Activated naive CD8-positive, alpha-beta T cell treated with anti-CD3 and anti-CD28 coated beads, Interleukin-2, amount 50 U/mL, for 24 hours (primary cell): ENCODE measurements at places on chromosomes 2 and 18.
A peak's percentile ranks its signal among the peaks of the same experiment; 100 is the strongest.

GRCh38 chr18:70370762-70371733 is 82.2 kb downstream of the SOCS6 start:
- no peak for DNase-seq

- no peak for DNase-seq
Measured at GRCh38 chr2:40102447-40102846, 323.4 kb upstream of the THUMPD2 start.

DNA sequence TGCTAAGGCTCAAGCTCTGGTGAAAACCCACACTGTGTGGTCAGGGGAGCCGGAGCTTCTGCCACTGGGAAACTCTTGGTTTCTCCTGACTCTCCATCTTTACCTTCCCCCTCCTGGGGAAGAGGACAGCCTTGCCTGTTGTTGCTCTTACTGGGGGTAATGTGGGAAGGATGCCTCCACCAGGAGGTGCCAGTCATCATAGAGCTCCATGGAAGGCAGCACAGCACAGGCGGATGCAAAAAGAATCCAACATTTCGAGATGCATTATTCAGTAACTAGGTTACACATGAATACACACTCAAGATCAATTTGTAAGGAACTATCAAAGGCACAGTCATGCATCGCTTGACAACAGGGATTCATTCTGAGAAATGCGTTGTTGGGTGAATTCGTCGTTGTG is 322.6 kb downstream of the AFF3 start:
- no peak for DNase-seq

- DNase-seq, result no peak
Measured at GRCh38 chr2:189177251-189177840, 2.2 kb downstream of the COL5A2 start.

DNA sequence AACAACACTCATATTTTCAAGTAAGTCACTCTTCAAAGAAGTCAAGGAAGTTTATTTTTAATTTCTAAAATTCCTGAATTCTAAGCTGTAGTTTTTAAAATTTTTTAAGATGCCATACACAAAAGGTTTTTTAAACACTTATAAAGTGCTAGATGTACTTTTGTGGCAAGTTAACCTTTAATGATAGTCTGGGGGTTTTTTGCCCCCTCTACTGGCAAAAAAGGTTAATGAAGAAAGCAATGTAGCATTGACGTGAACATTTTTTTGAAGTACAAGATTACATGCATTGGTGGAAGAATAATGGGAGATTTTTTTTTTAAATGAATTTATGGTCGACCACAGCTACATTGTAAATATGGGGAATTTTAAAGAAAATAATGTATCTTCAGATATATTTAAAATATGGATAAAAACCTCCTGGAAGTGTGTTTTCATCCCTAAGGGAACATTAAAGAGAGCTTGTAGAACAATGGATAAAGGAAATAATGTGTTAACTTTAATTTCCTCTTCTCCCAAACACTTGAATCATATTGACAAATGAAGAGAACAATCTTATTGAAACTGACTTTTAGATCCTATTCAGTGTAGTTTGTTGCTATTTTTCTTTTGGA is 12.6 kb downstream of the ITPRID2 start:
- no peak for DNase-seq

GRCh38 chr2:180670302-180671003 is 310.0 kb upstream of the UBE2E3 start:
- no peak for DNase-seq

GRCh38 chr2:152359573-152360363 is 24.8 kb downstream of the FMNL2 start:
- DNase-seq, result no peak

- DNase-seq, result no peak
Measured at GRCh38 chr2:199364153-199364552, 93.6 kb downstream of the SATB2 start.

- DNase-seq, result no peak
Measured at GRCh38 chr2:2649109-2650072, 318.3 kb upstream of the MYT1L start.

DNA sequence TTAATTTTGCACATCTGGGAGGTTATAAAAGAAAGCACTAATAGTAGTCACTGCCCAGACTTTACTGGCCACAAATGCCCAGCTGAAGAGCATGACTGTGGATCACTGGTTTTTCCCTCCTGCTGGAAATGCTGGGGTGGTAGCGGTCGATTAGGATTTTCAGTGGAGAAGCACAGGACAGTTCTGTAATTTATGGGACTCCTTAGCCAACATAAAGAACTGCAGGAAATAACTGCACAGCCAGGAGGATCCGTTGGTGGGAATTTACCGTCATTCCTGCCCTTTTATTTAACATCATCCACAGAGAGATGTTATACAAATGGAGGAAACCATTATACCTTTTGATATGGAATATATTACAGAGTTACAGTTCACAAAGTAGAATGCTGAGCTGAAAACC is 61.5 kb downstream of the TNFRSF11A start:
- DNase-seq, result no peak

DNA sequence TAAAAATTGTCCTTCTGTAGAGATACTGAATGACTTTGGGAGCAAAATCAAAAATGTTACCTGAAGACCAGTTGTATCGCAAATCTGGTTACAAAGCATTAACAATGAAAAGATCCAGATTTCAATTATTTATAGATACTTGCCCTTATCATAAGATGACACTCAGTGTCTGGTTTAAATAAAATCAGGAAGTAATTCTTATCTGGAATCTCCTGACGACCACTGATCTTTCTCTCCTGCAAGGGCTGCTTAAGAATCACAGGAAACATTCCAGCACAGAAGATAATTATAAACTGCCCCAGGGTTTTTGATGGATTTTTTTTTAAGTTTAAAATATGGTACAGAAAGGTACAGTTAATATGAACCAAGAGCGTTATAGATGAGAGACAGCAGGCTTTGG is 205.7 kb downstream of the ALK start:
- DNase-seq, result no peak

DNA sequence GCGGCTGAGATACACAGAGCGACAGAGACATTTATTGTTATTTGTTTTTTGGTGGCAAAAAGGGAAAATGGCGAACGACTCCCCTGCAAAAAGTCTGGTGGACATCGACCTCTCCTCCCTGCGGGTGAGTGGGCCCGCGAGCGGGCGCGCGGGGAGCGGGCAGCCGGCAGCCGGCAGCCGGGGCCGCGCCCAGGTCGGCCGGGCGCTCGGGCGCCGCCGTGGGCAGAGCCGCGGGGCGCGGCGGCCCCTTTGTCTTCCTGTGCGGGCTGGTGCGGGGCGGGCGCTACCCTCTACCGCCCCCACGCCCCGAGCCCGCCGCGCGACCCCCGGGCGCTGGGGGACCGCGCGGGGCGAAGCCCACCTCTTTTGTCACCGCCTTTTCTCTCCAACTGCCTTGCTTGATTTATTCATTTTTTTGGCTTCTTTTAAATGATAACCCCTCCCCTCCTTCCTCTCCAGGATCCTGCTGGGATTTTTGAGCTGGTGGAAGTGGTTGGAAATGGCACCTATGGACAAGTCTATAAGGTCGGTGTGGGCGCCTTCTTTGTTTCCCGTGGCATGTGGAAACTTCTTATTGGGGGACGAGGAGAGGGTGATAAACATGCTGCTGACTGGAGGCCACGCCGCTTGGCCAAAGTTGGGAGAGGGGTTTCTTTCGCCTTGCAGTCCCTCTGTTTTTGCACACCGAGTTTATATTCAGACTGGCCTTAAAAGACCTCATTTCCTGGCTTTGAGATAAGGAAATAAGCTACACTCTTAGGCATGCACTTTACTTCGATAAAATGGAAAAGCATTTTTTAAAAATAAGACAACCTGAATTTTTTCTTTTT is 722 bp downstream of the MAP4K4 start:
- no peak for DNase-seq

DNA sequence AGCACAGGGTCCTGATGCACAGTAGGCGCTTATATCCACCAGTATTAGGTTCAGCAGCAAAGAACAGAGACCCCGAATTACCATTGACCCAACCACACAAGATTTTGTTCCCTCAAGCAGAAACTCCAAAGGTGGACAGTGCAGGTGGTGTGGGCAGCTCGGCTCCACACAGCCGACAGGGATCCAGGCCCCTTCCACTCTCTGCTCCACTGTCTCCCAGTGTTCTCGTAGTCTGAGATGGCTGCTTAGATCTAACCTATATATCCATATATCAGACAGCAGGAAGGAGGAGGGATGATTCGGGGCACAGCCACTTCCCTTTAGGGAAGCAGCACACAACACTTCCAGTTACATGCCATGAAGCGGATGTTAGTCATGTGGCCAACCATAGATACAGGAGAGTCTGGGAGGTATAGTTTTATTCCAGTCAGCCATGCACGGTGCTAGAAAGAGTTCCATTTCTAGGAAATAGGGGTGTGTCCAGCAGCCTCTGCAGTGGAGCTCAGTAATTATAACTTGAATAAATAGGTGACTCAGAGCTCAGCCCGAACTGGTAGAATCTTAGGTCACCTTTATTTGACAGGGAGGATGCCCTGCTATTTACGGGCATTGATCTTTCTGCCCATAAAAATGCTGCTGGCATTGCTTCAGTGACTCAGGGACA is 158.9 kb downstream of the TWIST2 start:
- DNase-seq, result no peak

DNA sequence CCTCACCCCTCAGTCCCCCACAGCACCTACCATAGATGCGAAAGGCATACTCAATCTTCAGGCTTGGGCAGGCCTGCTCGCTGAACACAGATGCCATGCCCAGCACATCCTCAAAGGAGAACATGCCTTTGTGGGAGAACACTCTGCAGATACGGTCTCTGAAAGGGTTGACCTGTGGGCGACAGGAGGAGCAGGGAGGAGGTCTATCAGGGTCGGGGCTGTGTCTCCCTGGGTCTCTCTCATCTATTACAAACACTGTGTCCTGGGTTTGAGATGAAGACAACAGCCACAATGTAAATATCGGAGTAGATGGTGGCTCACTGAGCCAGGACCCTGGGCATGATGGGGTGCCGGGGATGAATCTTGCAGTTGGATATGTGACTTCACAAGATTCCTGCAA is 46.0 kb downstream of the CIB4 start:
- DNase-seq, result no peak

DNA sequence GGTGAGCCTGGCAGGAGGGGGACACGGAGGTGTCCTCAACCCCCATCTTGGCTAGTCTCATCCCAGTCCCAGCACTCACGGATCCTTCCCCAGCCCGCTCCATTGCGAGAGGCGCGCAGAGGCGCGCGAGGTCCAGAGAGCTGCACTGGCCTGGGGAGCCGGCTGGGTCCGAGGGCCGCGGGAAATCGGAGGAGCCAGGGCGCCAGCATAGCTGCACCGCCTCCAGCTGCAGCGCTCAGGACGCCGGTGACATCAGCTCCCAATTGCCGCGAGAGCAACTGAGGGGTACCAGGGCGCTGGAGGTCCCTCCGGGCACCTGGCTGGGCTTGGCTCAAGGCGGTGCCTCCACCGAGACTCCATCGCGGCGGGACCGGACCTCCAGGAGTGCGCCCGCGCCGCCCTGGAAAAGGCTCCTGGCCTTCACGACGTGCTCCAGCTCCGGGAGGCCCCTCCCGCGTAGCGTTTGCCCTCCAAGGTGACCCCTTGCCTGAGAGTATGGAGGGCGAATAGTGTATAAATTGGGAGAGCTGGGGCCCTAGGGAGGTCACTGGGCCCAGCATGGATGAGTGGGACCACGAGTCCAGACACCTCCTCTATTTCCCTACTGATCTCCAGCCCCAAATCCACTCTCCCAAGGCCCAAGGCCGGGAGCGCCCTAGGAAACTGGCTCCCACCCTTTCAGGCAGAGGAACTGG is 5.5 kb downstream of the RTKN start:
- no peak for DNase-seq

GRCh38 chr2:16184945-16185660 is 244.8 kb downstream of the MYCN start:
- DNase-seq, result no peak

- no peak for DNase-seq
Measured at GRCh38 chr18:11108947-11109346, 40.4 kb downstream of the PIEZO2 start.

- no peak for DNase-seq
Measured at GRCh38 chr2:66684289-66684688, 249.4 kb downstream of the MEIS1 start.

GRCh38 chr2:220684099-220684498 is 888.0 kb downstream of the EPHA4 start:
- DNase-seq, result no peak

- DNase-seq, result no peak
Measured at GRCh38 chr2:238060096-238060541, 682 bp upstream of the SCLY start.

GRCh38 chr2:26597197-26597596 is 44.0 kb downstream of the CIB4 start:
- no peak for DNase-seq

GRCh38 chr2:1925516-1925915 is 181.2 kb upstream of the PXDN start:
- no peak for DNase-seq

DNA sequence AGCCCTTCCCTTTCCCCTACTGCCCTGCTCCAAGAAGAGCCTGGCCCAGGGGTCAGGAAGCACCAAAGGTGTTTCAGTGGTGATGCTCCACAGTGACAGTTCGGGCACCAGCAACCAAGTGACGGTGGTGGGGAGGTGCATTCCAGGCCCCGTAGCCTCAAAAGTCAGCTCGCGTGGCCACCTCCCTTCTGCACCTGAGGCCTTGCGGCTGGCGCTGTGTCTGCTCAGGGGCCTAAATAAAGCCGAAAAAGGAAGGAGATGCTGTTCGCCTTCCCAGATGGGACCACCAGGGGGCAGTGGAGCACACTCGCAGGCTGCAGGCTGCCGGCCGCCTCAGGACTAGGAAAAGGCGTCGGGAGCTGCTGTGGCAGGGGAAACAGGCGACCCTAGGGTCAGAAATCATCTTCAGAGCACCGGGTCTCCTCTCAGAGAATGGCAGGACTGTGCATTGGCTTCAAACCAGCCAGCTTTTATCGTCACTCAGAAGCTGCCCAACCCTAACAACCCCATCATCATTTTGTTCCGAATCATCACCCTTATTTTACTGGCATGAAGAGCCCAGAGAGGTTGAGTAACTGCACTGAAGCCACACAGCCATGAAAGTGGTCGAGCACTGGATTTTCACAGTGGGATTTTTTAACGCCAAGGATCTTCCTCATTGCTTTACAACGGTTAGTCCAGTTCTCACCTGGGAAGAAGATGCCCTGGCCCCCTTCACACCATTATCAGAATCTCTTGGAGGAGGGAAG is 213.0 kb upstream of the CELF4 start:
- DNase-seq, result peak; percentile 54

DNA sequence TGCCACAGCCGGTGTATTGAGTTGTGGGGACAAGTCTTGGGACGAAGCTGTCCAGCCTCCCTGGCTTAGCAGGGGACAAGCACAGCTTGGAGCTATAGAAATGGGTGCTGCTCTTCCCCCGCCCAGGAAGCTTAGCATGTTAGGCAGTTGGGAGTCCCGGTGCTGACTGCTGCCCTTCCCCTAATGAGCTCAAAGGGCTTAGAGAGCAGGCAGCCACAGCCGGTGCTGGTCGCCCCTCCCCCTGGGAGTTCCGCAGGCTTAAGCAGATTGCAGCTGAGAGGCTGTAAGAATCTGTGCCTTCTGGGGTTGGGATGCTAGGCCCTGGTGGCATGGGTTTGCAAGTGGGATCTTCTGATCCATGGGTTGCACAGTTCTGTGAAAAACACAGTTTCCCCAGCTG is 237.3 kb downstream of the DCDC2C start:
- DNase-seq, result no peak
